ENCODE measurements at places on chromosomes 2 and 18.

DNA sequence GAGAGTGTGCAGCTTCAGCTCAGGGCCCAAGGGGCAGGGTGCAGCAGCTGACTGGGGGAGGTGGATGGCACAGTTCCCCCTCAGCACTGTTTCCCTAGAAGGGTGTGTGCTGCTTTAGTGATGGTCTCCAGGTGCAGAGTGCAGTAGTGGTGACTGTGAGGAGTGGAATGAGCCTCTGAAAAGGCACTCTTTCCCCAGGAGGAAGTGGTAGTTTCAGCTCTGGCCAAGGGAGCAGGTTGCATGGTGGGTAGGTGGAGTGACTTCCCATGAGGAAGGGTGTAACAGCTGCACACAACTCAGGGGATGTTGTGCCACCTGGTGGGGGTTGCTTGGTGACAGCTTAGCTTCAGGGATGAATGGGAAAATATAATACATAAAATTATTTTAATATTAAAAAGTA, 251.5 kb upstream of the NXPH2 start:
- no peak for DNase-seq

DNA sequence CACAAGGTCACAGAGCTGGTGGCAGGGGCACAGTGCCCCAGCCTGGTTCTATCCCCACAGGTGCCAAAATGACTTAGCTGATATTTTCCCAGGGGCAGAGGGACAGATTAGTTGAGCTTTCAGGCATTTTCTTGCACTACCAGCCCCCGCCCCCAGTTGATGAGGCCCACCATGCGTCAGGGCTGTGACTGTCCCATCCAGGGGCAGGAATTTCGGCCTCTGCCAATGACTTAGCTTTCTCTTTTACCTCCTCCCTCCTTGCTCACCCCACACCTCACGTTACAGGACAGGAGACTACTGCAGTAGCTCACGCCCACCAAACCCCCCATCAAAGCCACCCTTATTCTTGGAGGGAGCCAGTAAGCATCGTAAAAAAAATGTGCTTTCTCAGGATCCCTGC, 31.5 kb downstream of the MRO start:
- DNase-seq, result no peak

- no peak for DNase-seq
These were observed 51.0 kb downstream of the MOGAT1 start for GRCh38 chr2:222722327-222722946.

DNA sequence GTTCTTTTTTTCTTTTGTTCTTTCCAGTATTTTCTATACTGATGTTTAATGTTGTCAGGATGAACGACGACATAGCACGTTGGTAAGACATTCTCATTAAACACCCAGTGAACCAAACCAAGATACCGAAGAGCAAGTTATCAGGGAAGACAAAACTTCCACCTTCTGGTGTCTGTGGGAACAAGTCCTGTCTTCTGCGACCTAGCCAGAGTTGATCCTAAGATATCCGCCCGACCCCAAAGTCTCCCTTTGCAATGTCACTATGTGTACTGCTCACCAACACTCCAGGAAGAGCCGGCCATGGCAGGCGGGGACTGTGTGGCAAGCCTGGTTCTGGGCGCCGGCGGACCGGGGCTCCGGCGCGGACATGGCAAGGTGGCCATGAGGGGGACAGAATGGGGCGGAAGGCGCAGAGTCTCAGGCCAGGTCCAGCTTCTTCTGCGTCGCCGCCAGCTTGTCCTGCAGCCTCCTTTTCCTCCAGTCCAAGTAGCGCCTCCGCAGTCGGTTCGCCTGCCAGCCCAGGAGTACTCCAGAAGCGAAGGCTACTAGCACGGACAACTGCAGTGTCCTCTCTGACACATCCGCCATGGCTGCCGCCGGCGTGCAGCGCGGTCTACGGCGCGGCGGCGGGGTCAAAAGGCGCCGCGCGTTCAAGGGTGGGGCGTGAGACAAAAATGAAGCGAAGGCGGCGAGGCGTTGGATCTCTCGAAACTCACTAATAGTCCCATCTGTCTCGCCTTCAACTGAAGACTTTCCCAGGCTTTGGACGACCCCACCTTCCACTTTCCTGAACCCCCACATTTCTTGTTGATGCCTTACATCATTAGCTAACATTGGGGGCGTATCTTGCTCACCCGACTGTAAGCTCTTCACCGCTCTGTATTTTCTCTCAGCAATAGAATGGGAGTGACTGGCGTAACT, at the start of gene MTLN:
TSS of gene MTLN (minus strand) at position 610 of the 921 bp plus-strand sequence. CDS start at position 588, 22 bp downstream.
- DNase-seq, result peak; percentile 62

DNA sequence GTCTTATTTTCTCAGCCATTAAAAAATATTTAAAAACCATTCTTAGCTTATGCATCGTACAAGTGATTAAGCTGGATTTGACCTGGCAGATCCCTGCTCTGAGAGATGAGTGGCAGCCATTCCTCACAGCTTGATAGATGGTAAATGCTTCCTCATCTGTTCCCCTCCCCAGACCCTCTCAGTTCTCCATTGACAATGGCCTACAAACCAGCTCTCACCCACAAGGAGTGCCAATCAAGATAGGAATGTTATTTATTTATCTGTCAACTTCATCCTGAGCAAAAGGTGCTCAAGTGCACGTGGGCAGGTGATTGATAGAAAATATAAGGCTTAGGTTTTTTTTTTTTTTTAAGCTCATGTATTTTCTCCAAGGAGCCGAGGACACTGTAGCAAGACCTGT, 98.7 kb upstream of the FAM136A start:
- no peak for DNase-seq

DNA sequence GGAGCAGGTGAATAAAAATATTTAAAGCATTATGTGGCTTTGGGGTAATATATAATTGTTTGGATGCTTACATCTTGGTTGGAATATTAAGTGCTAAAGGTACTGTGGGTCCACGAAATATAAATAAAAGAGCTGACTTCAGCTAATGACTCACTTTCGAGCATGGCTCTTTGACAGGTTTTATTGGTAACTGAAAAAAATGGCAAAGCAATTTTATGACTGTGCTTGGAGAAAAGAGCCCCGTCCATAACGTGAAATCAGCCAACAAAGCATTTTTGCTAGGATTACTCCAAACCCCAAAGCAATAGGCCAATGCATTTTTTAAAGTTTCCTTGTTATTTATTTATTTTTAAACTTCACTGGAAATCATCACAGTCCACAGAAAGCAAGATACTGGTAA, 397.2 kb upstream of the CDH19 start:
- no peak for DNase-seq

DNA sequence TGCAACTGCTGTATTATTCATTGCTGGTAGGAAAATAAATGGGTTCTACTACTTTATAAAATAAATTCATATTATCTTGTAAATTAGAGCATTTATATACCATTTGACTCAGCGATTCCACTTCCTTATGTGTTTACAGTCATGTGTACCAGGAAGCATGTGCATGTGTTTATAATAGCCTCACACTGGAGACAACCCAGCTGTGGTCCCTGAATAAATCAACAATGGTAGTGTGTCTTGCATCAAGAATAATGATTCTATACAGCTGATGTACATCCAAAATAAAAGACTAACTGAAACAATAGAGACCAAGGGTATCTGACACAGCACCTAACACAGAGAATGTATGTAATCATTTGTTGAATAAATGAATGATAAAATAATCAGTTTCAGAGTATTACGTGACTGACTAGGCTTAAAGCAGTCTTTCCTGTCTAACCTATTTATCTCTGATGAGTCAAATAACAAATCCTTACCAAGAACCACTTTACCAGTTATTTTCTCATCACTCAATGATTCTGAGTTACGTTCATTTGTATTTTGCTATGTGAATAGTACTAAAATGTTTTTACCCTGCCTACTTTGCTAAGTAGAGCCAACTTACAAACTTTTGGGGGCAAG, 216.8 kb downstream of the UBE2E3 start:
- DNase-seq, result no peak

Data from activated naive CD4-positive, alpha-beta T cell (primary cell).